Stimulated activated CD4-positive, alpha-beta T cell treated with anti-CD3 and anti-CD28 coated beads, TNF-alpha, amount 100 ng/mL, for 24 hours (primary cell): ENCODE measurements at places on chromosomes 1 and 21.

- DNase-seq, result no peak
These were observed 202.1 kb upstream of the SGIP1 start for GRCh38 chr1:66331658-66332547.

GRCh38 chr21:45175326-45176095 lies 101.1 kb downstream of the ADARB1 start:
- DNase-seq, result no peak

GRCh38 chr1:172810480-172811175 lies 151.7 kb downstream of the FASLG start:
- no peak for DNase-seq

- DNase-seq, result no peak
These were observed at the start of gene ACTL8 for GRCh38 chr1:17755120-17755519. ACTL8 (plus strand) TSS chr1:17755333; CDS start chr1:17823009, 67,676 bp downstream.

DNA sequence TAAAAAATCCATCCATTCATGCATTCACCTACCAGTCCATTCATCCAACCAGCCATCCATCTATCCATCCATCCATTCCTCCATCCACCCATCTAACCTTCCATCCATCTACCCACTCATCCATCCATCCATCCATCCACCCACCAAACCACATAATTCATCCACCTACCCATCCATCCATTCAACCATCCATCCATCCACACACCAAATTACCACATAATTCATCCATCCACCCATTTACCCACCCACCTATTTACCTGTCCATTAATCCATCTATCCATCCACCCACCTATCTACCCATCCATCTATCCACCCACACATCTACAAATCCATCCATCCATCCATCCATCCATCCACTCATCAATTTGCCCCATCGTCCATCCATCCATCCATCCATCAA lies 71.4 kb downstream of the CLIC6 start:
- DNase-seq, result no peak

DNA sequence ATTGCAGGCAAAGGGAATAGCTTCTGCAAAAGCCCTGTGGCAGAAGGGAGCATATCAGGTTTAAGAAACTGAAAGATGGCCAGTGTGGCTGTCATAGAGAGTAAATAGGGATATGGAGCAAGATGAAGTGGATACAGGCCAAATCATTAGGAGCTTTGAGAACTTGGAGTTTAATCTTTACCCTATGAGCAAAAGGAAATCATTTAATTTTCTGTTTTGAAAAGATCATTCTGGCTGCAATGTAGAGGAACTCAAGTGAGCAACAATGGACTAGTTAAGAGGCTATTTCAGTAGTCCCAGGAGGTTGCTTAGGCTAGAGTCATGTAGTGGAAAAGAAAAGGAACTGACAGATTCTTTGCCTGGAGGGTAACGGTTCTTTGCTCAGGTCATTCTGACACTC lies 47.2 kb downstream of the RAP1A start:
- no peak for DNase-seq

- no peak for DNase-seq
These were observed 62.5 kb downstream of the ASH1L start for GRCh38 chr1:155499953-155500639.

- no peak for DNase-seq
These were observed 17.4 kb downstream of the CNST start for GRCh38 chr1:246583448-246584185.

GRCh38 chr1:54401799-54402198 lies 4.4 kb downstream of the SSBP3 start:
- no peak for DNase-seq

DNA sequence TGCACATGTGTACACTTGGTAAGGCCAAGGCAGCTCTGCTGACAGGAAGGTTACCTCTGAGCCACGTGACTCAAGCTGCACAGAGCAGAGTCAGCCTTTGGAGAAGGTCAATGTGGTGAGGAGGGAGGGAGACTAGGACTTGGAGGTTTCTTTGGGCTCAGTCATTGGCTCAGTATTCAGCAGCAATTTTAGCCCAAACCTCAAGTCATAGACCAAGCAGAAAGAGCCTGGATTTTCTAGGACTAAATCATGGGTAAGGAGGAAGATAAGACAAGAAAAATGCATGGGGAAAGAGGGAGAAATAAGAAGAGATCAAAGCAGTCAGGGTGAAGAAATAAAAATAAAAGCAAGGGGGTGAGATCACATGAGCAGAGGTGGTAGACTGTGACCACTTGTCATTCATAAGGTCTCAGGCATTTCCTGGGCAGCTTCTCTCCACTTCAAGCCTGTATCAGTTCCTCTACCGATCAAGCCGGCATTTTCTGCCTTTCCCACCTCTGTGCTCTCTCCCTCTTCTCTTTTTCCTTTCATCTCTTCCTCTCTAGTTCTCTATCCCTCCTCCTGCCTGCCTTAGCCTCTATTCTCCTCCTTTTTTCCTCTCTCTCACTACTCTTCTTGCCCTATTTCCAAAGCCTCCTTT lies 51.7 kb upstream of the DUSP10 start:
- no peak for DNase-seq

DNA sequence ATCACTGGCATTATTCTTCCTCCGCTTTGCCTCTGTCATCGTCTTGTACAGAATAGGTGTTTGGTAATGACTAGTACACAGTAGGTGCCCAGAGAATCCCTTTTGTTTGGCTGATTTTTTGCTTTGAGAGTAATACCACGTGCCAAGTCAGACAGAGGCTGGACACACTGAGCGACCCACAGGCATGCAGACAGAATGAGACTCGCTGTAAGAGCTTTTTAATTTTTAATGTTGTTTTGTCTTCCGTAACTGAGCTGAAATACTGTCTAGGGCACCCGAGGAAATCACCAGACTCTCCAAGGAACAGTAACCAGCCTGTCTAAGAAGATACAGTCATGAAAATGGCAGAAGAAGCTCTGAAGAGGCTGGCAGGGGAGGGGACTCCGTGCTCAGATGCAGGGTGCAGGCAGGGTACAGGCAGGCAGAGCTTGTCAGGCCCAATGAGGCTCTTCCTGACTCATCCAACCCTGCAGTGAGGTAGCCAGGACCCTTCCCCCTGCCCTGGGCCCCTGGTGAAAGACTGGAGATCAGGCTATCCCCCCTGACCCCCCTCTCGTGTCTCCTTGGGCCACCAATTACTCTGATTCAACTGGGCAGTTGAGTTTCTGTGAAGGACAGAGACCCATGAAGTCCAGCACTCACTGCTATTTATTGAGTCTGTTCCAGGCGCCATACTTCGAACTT lies 60.1 kb upstream of the ECE1 start:
- DNase-seq, result no peak

- DNase-seq, result no peak
These were observed 1356.3 kb downstream of the KCNT2 start for GRCh38 chr1:195251900-195252299.

GRCh38 chr1:213464786-213465460 lies 413.9 kb downstream of the RPS6KC1 start:
- no peak for DNase-seq

DNA sequence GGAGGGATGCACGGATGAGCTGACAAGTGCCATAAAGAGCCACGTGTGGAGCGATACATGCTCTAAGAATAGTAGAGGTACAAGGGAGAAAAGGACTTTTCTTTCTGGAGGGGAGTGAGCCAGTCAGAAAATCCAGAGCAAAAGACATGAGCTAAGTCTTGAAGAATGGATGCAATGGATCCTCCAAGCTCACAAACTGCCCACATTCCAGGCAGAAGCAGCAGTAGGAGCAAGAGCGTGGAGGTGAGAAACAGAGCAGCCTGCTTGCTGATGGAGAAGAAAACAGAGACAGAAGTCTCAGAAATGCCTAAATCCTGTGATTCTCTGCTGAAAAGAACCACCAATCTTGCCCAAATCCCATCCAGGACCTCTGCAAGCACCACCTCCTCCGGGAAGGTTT lies 78.2 kb upstream of the RALGPS2 start:
- no peak for DNase-seq

DNA sequence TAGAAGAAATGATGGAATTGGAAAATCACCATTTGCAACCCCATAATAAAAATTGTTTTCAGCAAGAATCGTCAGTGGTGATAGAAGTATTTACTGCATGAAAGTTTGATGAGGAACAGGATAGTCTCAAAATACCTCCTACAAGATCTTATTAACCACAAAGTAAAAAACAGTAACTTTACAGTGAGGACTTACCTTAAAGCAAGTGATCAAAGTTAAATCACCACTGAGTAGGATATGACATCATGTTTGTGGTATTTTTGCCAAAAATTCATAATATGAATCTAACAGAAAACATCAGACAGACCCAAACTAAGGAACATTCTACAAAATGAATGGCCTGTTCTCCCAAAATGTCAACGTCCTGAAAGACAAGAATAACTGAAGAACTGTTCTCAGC lies 19.9 kb downstream of the ALDH9A1 start:
- no peak for DNase-seq

GRCh38 chr1:152752225-152752624 lies 5.6 kb upstream of the KPRP start:
- no peak for DNase-seq

DNA sequence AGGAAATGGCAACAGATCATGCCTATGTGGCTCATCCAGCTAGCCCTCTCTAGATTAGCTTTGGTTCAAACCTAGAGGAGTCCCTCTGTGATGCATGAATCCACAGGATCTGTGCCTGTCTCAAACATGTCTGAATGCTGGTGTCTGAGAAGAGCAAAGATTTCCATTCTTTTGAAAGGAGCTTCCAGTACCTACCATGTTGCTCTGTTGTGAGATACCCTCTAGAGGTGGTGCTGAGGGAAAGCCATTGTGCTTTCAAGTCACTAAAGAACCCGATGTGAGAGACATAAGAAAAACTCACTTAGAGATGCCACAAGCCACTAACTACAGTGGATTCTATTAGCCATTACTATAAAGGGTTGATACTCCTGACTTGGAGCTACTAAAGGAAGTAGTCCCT lies 103.6 kb downstream of the LRRC40 start:
- no peak for DNase-seq

GRCh38 chr21:32338209-32338921 lies 39.7 kb downstream of the MRAP start:
- no peak for DNase-seq

- DNase-seq, result no peak
These were observed 54.3 kb downstream of the LRRC8C start for GRCh38 chr1:89687254-89687653.

- no peak for DNase-seq
These were observed 23.0 kb downstream of the RCAN3 start for GRCh38 chr1:24525606-24526005.

DNA sequence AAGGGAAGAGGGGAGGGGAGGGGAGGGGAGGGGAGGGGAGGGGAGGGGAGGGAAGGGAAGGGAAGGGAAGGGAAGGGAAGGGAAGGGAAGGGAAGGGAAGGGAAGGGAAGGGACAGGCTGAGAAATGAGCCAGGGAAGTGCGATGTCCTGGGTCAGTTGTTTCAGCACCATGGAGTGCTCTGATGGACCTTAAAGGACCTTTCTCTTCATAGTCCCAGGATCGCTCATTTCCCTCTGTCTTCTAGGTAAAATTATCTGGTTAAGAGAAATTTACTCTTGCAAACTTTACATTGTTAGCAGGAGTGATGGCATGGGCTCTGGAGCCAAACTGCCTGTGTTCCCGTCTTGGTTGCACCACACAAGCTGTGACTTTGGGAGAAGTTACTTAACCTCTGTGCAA lies 357.8 kb downstream of the MATN1 start:
- no peak for DNase-seq

DNA sequence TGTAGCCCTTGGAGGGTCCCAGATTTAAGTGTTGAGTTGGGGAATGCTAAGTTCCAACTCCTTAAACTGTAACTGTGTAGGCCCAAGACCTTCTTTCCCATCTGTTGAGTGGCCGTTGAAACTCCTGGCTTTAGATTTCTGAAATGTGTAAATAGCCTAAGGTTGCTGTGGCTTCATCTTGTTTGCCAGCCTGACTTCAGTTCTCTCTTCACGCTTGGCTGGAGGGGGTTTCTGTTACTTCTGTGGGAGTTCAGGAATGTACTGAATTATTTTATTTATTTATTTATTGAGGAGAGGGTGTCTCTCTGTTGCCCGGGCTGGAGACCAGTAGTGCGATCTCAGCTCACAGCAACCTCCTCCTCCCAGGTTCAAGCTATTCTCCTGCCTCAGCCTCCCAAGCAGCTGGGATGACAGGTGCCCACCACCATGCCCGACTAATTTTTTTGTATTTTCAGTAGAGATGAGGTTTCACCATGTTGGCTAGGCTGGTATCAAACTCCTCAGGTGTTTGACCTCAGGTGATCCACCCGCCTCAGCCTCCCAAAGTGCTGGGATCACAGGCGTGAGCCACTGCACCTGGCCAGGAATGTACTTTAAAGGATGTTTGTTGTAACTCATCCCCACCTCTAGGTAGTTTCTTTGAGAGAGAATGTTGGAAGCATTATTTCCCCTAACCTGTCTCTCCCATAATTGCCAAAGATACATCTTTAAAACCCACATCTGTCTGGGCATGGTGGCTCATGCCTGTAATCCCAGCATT lies 5.9 kb downstream of the TTC39A start:
- no peak for DNase-seq
